Kidney tubule cell (primary cell): ENCODE measurements at places on chromosomes 12 and 14.

- DNase-seq, result peak; percentile 34
Measured at GRCh38 chr12:81610955-81611889, 147.9 kb downstream of the PPFIA2 start.

- DNase-seq, result peak; percentile 60
Measured at GRCh38 chr14:73567951-73568885, 795 bp upstream of the ACOT2 start.

- DNase-seq, result no peak
Measured at GRCh38 chr12:99059824-99060511, 414.9 kb downstream of the APAF1 start.

- DNase-seq, result peak; percentile 77
Measured at GRCh38 chr14:52111583-52111982, 42.7 kb upstream of the NID2 start.

GRCh38 chr12:121949648-121950397 lies 31.4 kb downstream of the CFAP251 start:
- DNase-seq, result peak; percentile 62

GRCh38 chr12:120470150-120470784 lies 719 bp upstream of the SRSF9 start:
- DNase-seq, result no peak

GRCh38 chr12:113634982-113635381 lies 163.3 kb upstream of the LHX5 start:
- no peak for DNase-seq

DNA sequence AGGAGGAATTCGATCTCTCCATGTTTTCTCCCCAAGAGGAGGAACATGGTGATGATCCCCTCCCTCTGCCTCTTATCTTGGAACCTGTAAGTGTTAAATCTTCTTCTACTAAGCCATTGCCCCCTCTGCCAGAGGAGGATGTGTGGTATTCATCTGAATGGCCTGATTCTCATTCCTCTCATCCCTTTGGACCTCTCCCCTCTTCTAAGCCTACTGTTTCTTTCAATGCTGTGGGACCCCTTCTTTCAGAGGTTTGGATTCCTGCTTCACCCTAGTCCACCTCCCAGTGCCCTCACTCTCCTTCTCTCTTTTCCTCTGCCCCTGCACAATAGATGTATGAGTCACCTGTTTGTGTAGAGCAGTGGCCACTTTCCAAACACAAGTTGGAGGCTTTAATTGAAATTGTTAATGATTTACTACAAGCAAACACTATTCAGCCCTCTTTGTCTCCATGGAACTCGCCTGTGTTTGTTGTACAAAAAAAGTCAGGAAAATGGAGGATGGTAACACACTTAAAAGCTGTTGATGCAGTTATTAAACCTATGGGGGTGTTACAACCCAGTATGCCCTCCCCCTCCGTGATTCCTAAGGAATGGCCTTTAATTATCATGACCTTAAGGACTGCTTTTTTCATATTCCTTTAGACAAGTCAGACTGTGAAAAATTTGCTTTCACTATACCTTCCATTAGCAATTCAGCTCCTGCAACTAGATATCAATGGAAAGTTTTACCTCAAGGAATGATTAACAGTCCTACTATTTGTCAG lies 192.1 kb upstream of the ALG10B start:
- DNase-seq, result peak; percentile 95

DNA sequence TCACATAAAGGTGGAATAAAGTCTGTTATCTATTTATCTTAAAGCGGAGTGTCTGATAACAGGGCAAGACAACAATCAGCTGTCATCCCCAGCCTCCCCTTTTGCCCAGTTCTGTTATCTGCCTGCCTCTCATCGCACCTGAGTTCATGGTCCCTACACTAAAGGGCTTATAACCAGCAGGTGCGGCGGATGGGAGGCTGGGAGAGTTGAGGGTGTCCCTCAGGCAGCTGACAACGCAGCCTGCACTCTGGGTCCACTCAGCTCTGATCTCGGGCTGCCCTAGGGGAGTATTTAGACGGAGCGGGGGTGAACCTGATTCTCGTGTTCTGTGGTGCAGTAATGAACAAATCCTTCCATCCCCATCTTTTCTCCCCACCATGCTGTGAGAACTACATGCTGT lies 34.0 kb upstream of the JDP2 start:
- DNase-seq, result no peak

GRCh38 chr12:112170376-112170775 lies 45.0 kb downstream of the TRAFD1 start:
- no peak for DNase-seq

DNA sequence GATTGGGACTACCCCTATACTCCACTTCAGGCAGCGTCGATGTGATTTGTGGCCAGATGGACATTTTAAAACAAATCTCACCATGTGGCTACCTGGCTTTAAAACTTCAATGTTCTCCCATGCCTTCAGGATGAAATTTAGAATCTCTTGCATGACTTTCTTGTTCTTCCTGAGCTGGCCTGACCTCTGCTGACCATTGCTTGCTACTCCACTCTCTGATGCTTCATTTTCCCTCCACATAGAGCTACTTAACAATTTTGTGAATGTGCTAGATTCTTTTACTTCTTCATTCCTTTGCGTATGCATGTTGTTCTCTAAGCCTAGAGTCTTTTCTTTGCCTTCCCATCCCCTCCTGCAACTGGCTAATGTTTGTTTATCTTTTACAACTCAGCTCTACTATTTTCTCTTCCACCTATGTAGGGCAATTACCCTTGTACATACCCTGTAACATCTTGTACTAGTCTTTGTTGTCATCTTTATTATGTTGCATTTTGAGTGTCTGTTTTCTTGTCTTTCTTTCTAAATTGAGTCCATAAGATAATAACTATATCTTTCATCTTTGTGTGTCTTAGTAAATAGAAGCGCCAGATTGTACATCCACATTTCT lies 41.2 kb downstream of the YLPM1 start:
- peak; percentile 62 for DNase-seq

- no peak for DNase-seq
Measured at GRCh38 chr14:88089445-88089844, 84.5 kb downstream of the GPR65 start.

DNA sequence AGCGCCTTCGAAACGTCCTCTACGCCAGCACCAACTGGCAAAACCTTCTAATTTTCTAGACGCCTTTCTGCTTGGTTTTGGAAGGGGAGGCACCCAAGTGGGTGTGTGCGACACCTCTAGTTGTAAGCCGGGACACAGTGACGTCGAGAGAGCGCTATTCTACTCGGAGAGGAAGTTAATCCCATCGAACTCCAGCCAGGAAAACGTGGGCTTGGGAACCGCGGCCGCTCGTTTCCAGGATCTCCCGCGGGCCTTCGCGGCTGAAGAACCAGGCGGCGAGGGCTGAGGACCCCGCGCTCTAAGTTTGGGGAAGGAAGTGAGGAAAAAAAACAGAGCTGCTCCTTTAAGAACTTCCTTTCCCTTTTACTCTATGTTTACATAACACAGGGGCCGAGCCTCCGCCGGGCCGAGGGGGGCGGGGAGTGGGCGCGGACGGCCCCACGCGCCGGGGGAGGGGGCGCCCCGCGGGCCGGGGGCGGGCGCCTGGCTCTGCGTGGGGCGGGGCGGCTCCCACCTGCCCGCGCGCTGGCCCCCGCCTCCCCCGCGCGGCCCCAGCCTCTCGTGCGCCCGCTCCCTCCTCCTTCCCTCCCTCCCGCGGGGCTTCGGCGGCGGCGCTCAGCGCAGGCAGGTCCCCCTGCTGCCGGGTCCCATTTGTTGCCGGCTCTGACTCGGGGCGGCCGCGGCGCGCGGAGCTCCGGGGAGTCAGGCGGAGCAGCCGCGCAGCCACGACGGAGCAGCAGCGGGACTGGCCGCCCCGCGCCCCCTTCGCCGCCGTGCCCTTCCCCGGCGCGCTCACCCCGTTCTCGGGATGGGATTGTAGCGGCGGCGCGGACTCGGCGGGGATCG lies at the start of gene PELI2:
TSS of gene PELI2 (plus strand) at position 647 of the 846 bp plus-strand sequence. CDS start 250 bp downstream, outside the sequence.
- peak; percentile 77 for DNase-seq

DNA sequence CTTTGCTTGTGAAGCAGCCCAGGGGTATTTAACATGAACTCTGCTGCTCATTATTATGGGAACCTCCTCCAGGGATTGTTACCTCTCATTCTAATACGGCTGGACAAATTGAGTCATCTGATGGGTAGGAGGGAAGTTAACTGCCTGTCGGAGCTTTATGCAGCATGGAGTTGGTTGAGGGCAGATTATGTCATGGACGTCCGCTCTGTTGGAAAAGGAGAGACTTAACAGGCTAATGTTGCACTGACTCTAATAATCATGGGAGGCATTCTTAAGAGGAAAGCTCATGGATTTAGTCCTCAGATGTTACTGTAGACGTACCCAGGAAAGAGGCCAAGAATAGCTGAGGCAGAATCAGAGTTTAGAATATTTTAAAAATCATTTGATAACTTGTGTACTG lies 9.9 kb downstream of the POP5 start:
- DNase-seq, result no peak

- DNase-seq, result no peak
Measured at GRCh38 chr14:100857233-100857922, 31.5 kb downstream of the MEG3 start.

GRCh38 chr14:70789961-70790360 lies 19.4 kb downstream of the MAP3K9 start:
- DNase-seq, result no peak

GRCh38 chr12:120225200-120225558 lies 24.3 kb upstream of the RPLP0 start:
- no peak for DNase-seq

DNA sequence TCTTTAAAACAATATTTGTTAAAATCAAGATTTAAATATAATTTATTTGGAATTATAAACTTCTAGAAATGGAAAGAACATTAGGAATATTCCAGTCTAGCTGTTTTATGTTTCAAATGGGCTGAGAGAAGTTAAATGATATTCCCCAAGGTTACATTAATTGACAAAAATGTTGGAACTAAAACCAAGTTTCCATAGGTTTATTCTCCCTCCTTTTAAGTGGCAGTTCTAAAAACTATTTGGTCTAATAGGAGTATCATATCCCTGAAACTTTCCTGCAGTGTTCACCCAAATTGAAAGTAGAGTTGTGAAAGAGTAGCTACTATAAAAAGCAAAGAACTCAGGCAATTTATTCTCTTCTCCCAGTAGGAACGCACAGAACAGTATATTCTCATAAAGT lies 1185.5 kb downstream of the LRFN5 start:
- no peak for DNase-seq

- peak; percentile 34 for DNase-seq
Measured at GRCh38 chr12:124759841-124760503, 103.7 kb downstream of the SCARB1 start.

DNA sequence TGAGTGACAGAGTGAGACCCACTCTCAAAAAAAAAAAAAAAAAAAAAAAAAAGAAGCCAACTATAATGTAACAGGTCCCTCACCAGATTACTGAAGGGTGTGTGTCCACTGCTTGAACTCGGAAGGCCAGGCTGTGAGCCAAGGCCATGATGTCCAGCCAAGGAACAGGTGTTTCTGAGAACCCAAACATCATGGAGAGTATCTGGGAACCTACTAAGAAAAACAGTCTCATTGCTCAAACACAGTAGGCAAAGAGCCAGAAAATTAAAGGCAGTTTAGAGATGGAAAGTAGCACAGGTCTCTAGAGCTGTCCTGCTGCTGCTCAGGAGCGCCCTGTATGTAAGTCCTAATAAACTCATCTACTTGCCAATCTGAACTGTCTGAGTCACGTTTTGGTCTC lies 12.5 kb upstream of the MAP4K5 start:
- no peak for DNase-seq

DNA sequence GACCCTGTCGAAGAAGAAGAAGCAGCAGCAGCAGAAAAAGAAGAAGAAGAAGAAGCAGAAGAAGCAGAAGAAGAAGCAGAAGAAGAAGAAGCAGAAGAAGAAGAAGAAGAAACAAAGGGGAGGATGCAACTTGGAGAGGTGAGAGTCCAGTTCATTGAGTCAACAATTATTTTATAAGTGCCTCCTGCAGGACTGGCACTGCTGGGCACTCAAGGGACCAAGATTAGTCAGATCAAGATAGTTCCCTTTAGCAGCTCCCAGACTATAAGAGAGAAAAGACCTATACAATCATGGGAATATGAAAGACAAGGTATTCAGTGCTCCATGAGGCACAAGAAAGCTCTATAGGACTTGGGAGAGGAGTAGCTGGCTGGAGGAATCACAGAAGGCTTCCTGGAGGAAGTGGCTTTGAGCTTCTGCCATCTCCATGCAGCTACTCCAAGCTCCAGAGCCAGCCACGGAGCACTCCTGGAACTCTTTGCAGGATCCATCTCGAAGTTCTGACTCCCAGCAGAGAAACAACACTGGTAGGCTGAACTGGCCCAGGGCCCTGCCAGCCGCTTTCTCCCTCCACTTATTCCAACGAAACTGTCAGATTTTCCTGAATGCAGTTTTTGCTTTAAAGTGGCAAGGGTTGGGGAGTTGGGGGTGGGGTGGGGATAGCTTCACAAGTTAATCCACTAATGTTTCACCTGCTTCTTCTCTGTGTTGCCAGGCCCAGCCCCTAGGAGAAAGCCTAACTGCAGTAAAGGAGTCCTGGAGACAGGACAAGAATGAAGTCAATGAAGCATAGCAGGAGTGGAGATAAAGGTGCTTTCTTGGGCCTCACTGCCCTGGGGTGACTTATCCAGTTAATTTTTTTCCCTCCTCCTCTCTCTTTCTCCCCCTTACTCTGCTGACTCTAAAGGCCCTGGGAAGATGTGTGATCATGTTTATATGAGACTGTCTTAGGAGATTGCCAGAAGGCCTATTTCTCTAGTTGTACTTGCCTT lies 140.1 kb upstream of the PARP11 start:
- DNase-seq, result peak; percentile 94

DNA sequence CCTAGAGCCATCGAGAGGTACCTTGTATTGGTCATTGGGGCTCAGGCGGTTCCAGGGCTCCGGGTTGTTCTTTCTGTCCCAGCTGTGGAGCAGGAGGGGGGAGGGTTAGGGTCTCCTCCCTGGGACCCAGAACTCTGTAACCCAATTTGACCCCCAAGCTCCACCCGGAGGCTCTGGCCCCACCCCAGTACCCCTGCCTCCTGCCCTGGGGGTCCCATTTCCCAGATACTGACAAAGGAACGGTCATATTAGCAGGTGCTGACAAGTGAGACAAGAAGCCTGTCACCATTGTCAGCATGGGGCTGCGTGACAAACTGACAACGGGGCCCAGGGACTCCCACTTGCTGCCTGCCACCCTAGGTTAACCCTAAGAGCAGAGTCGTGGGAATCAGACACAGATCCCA lies 6.2 kb downstream of the SHMT2 start:
- DNase-seq, result no peak

GRCh38 chr14:37437490-37437889 lies 157.6 kb downstream of the FOXA1 start:
- no peak for DNase-seq

GRCh38 chr12:115354007-115354890 lies 670.3 kb upstream of the TBX3 start:
- DNase-seq, result peak; percentile 93

DNA sequence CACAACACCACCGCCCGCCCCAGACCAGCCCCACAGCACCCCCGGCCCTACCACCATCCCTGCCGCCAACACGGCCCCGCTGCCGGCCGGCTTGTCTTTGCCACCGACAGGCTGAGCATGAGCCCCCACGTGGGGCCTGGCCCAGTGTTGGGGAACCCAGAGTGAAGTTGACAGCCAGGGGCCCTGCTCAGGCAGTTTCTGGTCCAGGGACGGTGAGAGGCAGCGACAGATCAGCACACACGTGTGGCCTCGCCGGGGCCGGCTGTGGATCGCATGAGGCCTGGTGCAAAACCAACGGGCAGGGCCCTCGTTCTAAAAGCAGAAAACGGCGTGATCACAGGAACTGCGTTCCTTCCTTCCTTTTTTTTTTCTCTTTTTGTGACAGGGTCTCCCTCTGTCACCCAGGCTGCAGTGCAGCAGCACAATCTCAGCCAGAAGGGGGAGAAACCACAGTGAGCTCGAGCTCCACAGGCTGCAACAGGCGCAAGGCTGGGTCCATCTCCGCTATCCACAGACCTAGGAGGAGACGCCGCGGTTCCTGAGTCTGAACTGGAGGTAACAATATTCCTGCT lies 50.5 kb upstream of the FBRSL1 start:
- DNase-seq, result no peak
